ENCODE measurements at places on chromosomes 16 and 17. TPM values are rescaled to one million over a fixed set of nuclear protein-coding genes. Genes with fewer than 3 reads are reported as not detected.

MSLN gene
- not detected for total RNA-seq

C17orf100 gene
- total RNA-seq, result 1.5 TPM

DNA sequence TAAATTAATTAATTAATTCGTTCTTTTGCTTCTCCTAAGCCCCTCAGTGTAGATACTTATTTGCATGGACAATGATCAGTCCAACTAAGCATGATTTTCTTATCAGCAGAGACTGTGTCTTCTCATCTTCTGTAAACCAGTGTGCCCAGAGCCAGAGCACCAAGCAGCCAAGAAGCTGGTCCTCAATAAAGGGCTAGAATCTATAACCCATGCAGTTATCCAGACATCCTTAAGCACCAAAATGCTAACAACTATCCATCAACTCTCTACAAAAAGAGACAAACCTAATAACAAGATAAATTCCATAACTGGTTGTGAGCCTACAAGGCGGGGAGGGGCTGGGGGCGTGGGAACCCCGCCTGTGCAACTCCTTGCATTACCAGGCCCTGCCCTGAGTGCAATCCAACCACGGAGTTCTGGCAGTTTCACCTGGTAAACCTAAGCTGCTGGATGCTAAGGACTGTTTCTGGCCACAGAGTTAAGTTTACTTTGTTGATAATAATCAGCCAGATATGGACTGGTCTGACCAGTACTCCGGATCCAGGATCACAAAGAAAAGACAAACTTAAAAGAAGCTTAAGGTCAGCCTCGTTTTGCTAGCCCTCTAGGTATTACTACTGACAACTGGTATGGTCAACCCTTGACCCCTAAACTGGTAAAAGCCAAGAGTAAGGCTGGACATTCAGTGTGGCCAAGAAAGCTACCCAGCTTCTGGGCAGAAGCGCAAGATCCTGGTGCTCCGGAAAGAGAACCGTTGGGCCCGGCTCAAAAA, 51.5 kb downstream of the ZFHX3 start:
- H3K27ac ChIP-seq, result no peak overlapping the region
- H3K36me3 ChIP-seq, result no peaks in the 10 kb centered on the region
- H3K4me1 ChIP-seq, result no peaks in the 10 kb centered on the region
- H3K27me3 ChIP-seq, result no peaks in the 10 kb centered on the region
- DNase-seq, result no peak

- H3K4me3 ChIP-seq, result no peak overlapping the region
- no peaks in the 10 kb centered on the region for H3K36me3 ChIP-seq
- H3K27ac ChIP-seq, result no peak overlapping the region
- no peak for DNase-seq
- peaks cover 4% of the 10 kb centered on the region for H3K27me3 ChIP-seq
Observed at GRCh38 chr16:10566613-10567012, 13.8 kb downstream of the EMP2 start.

- peak; percentile 25 for DNase-seq
- H3K27me3 ChIP-seq, result no peaks in the 10 kb centered on the region
- no peak overlapping the region for H3K27ac ChIP-seq
- no peak overlapping the region for H3K4me3 ChIP-seq
- peaks cover 5% of the 10 kb centered on the region for H3K4me1 ChIP-seq
- no peaks in the 10 kb centered on the region for H3K36me3 ChIP-seq
Observed at GRCh38 chr16:75138636-75139035, 9.7 kb upstream of the ZFP1 start.
